GM04503 (cell line): ENCODE measurements at places on chromosomes 7 and 10.
A peak's percentile ranks its signal among the peaks of the same experiment; 100 is the strongest.

- DNase-seq: no peak
These were observed 7.3 kb upstream of the SNX13 start for GRCh38 chr7:17947620-17948019.

DNA sequence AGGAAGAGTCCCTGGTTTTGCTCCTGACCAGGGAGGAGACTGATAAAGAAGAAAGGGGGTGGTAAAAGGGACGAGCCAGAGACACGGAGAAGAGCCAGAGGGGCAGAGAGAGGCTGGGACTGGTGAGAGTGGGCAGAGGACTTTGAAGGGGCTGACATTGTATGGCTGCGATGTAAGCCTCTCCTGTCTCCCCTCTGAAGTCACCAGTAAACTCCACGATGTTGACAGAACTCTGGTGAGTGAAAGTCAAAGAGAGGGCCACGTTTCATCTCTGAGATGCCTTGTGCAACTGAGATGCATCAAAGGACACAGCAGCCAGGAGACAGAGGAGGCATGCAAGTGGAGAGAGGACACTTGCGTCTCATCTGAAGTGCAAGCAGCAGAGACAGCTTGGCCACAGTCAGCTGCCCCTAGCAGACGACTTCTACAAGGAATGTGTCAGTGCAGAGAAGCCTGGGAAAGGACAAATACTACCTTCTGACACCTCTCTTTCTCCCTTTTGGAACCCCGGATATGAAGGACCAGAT, 54.3 kb downstream of the SMKR1 start:
- no peak for DNase-seq

DNA sequence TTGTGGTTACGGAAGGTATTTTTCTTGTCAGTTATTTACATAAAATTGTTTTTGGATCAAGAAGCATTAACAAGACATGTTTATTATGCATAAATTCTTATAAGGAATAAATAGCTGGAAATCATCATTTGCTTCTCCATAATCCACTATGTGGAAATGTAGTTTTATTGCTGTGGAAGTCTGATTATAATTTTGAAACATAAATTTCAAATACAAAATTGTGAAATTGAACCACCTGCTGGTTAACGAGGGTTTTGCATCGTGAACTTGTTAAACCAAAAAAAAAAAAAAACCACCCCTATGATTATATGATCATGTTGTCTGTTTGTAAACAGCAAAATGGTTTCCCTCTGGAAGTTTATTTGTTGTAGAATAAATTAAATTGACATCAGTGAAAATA, 25.9 kb downstream of the ABRAXAS2 start:
- DNase-seq: no peak

DNA sequence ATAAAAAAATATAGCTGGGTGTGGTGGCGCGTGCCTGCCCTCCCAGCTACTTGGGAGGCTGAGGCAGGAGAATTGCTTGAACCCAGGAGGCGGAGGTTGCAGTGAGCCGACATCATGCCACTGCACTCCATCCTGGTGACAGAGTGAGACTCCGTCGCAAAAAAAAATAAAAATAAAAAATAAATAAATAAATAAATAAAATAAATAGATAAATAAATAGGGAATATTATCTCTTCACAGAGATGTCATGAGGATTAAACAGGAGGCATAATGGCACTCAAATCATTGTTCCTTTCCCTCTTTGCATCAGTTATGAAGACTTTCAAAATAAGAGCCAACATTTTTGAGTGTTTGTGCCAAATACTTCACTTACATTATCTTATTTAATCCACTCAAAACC, 32.0 kb upstream of the BMPR1A start:
- DNase-seq: no peak

DNA sequence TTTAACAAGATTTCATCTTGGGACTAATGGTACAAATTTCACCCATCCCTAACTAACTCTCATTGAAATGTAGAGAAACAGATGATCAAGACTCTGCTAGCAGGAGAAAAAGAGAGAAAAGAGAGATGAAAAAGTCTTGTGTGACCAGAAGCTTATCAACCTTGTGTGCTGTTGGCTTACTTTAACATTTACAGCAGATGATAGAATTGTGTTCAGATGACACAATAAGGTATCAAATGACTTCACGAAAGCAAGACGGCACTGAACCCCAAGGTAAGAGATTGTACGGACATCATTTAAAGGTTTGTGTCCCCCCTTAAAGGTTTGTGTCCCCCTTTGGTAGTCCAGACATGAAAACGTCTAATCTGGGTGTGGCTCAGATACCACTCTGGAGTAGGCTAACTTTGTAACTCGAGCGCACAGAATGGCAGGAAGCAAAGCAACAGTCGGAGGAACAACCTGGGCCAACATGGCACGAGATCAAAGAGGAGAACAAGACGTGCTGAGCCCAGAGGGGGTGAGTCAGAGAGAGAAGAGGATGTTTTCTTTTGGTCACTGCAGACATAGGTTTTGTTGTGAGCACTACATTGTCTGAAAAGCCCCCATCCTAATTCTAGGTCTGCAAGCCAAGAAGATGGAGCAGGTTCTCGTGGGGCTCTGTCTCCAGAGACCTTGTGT, 10.4 kb upstream of the LMBR1 start:
- no peak for DNase-seq

GRCh38 chr7:67566101-67566500, 569.5 kb downstream of the TYW1 start:
- no peak for DNase-seq

GRCh38 chr10:77850620-77851231, 75.8 kb downstream of the DLG5 start:
- DNase-seq: no peak

- DNase-seq: peak; percentile 95
These were observed 188.9 kb downstream of the BICC1 start for GRCh38 chr10:58701405-58702135.

DNA sequence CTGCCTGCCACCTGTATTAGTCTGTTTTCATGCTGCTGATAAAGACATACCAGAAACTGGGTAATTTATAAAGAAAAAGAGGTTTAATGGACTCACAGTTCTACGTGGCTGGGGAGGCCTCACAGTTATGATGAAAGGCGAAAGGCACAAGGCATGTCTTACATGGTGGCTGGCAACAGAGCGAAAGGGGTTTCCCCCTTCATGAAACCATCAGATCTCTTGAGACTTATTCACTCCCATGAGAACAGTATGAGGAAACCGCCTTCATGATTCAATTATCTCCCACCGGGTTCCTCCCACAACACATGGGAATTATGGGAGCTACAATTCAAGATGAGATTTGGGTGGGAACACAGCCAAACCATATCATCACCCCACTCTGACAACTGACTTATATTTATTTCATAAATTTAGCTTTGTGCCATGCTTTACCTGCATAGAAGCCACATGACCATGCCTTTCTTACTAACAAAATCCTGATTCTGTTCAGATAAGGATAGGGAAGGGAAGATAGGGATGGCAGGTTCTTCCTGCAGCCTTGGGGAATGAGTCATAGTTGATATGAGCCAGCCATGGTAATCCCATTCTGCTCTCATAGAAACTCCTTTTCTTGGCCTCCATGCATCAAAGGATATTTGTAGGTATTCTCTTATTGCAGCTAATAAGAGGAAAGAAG, 191.3 kb upstream of the AGK start:
- no peak for DNase-seq

- DNase-seq: no peak
These were observed 130.9 kb upstream of the ADCY1 start for GRCh38 chr7:45443263-45443662.

GRCh38 chr10:3310016-3310784, 137.6 kb upstream of the PITRM1 start:
- no peak for DNase-seq

GRCh38 chr7:8119262-8119661, 142.7 kb downstream of the ICA1 start:
- no peak for DNase-seq

DNA sequence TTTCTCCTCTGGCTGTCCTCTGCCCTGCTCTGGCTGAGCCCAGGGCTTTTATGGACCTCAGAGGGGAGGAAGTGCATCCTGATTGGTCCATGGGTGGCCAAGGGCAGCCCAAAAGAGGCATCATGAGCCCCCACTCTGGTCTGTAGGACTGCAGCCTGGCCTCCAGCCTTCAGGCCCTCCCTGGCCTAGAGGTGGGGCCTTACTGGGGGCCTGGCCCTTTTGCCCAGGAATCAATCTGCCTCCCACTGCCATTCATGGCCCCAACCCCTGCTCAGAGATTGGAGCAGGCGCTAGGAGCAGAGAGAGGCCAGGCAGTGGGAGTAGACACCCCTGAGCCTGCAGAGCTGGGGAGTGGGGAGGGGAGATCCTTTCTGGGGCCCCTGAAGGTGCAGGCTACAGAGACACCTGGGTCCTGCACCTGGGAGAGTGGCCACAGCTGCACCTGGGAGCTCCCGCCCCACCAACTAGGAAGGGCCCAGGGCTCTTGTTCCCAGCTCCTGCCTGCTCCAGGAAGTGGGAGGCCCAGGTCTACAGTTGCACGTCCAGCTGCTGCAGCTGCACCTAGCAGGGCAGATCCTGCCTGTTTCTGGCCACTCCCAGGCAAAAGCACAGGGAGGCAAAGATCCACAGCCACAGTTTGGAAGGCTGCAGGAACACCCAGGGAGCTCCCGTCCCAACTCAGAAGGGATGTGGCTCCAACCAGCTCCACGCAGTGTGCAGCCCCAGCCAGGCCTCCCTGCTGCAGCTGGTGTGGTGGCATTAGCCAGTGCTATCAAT, 6.4 kb upstream of the DYNC2I1 start:
- no peak for DNase-seq

GRCh38 chr7:22339725-22340390, 17.1 kb downstream of the RAPGEF5 start:
- DNase-seq: no peak

DNA sequence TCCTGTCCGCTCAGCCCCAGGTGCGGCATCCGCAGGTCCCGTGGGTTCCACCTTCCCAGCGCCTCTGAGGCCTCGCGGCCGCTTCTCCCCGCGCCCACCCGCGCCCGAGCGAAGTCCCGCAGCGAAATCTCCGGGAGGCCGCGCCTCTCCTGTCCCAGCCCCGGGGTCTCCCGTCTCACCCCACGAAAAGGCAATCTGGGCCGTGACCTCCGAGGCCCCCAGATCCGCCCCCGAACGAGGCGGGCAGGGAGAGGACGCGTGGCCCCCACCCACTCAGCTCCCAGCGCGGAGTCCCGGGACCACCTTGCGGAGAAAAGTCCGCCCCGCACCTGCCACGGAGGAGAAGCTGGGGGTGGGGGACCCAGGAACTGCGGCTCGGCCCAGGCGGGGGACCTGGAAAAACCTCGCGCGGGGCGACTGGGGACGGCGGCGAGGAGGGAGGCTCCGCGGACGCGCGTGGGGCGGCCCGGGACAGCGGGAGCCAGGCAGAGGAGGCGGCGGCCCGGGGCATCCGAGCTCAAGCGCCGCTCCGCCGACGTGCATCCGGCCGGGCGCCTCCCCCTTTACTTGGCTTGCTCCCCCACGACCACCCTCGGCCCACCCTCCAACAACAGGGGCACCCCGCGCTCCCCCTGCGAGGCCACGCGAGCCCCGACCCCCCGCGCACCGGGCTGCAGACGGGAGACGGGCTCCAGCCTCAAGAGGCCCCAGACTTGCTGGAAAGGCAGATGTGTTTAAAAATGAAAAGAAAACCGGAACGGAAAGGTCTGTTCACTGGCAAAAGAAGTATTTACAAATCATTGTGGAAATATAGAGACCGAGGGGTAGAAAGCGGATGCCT, 33.0 kb upstream of the RNF32 start:
- DNase-seq: no peak

DNA sequence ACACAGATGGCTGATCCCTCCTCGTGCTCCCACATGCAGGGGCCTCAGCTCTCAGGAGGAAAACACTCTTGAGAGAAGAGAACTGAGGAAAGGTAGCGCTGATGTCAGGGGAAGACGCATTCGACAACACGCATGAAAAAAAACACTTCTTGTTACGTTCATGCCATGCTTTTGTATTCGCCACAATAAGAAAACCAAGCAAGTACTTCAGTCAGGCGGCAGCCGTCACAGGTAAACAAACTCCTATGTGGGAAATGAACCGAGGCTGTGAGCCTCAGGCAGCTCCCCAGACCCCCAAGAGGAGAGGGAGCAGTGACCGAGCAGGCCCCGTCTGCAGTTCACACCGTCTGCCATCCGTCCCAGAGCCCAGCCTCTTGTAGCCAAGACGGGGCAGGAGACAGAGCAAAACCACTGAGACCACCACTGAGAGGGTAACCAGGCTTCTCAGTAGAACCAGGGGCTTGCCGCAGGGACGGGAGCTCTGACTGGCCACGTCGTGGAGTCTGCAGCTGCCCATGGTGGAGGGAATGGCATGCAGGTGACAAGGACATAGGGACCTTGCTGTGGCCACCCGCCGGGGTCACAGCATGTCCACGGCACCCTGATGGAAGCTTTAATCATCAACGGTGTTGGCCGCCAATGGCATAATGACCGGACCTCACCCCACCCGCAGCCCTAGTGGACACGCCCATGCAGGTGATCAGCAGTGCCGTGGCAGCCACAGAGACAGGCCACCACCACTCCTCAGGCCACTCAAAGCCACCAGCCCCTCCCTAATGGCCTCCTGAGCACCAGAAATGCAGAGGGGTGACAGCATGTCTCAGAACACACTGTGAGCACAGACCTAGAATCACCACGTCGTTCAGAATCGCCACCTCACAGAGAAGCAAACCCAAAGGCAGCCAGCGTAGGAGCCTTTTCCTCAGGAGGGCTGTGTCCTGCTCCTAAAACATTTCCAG, 304.3 kb downstream of the PTPRN2 start:
- DNase-seq: no peak

GRCh38 chr7:37031571-37032257, 307.4 kb upstream of the AOAH start:
- DNase-seq: peak; percentile 96

GRCh38 chr10:33803248-33803647, 468.8 kb upstream of the NRP1 start:
- peak; percentile 25 for DNase-seq

- no peak for DNase-seq
These were observed 164.4 kb downstream of the SH2D4B start for GRCh38 chr10:80702143-80702542.

DNA sequence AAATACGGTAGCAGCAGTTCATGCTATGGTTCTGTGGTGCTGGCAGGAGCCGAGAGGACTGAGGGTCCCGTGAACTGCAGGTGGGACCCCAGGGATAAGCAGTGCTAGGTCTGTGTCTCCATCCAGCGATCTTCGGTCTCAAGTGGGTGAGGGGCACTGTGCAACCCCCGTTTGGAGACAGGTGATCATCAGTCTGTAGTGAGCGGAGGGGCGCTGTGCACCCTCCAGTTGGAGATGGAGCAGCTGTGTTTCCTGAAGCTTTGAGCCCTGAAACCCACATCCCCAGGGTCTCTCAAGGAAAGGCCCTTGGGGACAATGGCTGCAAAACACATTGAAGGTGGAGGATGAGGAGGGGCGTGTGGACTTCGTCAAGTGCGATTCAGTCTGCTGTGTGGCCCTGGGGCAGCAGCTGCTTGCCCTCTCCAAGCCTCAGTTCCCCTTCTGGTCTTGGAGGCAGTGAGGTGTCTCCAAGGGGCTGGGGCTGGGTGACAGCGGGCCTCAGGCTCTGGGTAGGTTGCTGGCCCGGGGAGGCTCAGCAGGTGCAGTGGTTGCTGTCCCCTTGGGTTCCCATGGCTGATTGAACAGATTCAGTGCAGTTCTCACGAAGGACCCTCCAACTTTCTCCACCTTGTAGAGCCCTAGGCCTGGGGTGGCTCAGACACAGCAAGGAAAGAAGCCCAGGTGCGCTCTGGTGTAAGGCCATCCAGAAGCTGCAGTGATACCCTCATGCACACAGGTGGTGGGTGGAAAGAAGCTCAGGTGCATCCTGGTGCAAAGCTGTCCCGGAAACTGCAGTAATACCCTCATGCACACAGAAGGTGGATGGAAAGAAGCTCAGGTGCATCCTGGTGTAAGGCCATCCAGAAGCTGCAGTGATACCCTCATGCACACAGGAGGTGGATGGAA, 160.6 kb downstream of the ADARB2 start:
- no peak for DNase-seq
